H4 (cell line): ENCODE measurements at places on chromosomes 3 and 15. TPM values are rescaled to one million over a fixed set of nuclear protein-coding genes. Genes with fewer than 3 reads are reported as not detected.

- DNase-seq: no peak
Measured at GRCh38 chr3:128505771-128506170, 12.8 kb upstream of the GATA2 start.

GRCh38 chr15:62561059-62561519 is 396.0 kb upstream of the C2CD4B start:
- no peak for DNase-seq

DNA sequence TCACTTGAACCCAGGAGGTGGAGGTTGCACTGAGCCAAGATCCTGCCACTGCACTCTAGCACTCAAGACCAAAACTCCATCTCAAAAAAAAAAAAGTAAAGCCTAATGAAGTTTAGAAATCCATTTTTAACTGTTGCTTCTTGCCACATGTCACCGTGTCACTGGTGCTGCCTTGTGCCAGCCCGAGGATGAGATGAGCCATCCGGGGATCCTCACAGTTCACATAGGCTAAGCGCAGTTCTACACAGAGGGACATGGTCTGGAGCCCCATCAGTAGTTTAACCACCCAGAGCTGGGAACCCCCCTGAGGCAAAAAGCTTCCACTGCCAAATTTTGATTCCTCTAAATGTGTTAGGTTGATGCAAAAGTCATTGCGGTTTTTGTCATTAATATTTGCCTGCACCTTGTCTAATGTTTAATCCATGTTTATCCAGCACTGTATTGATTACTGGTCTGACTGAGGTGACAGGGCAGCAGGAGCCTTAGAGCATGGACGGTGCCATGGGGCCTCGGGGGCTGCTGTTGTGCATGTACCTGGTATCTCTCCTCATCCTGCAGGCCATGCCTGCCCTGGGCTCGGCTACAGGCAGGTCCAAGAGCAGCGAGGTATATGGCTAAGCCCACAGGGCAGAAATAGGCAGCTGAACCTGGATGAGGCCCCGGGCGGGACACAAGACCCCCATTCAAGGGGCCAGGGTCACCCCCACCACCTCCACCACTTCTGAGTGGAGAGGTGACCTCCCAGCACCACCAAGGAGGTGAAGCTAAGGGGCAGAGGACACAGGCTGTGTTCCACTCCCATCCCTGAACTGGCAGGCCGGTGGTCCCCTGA is at the start of gene ITIH1:
Gene ITIH1 (plus strand): TSS at position 473 of the 832 bp plus-strand sequence. CDS start 17 bp downstream, at position 490.
- no peak for DNase-seq

GRCh38 chr3:111073218-111073617 is 1.6 kb downstream of the NECTIN3 start:
- no peak for DNase-seq

The SLC35A5 gene
- total RNA-seq: 40.4 and 44.3 TPM in 2 replicates

DNA sequence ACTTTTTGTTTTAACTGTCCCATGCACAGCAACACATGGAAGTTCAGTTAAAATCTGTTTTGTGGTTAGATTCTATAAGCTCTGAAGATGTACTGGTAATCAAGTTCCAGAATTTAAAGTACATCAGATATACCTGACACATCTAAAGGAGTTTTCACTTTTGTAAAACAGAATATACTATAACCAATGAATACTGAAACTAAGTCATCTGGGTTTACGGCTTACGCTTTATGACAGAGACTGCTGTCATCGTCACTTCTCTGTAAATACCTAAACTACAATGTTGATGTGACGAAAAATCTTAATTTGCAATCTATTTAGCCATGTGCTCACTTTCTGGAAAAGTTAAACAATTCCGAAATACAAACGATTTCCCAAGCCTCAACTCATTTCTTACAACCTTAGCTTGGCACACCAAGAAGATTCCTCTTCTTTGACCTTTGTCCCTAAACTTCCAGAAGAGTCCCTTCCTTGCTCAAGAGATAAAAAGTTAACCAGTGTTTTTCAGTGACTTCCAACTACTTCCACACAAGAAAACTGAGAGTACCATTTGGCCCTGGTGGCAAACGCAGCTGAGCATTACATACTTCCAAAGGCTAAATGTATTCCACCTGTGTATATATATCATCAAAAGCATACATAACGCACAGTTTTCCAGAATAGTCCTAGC is 56.8 kb upstream of the NEK10 start:
- DNase-seq: no peak

The TNIK gene
- total RNA-seq: 0.62 and 5.5 TPM in 2 replicates

GRCh38 chr3:181056136-181056732 is 66.7 kb upstream of the DNAJC19 start:
- DNase-seq: no peak

- DNase-seq: peak; percentile 29
Measured at GRCh38 chr3:107690522-107691138, 167.9 kb downstream of the BBX start.

GRCh38 chr3:65439641-65440284 is 599.0 kb downstream of the MAGI1 start:
- DNase-seq: peak; percentile 45

DNA sequence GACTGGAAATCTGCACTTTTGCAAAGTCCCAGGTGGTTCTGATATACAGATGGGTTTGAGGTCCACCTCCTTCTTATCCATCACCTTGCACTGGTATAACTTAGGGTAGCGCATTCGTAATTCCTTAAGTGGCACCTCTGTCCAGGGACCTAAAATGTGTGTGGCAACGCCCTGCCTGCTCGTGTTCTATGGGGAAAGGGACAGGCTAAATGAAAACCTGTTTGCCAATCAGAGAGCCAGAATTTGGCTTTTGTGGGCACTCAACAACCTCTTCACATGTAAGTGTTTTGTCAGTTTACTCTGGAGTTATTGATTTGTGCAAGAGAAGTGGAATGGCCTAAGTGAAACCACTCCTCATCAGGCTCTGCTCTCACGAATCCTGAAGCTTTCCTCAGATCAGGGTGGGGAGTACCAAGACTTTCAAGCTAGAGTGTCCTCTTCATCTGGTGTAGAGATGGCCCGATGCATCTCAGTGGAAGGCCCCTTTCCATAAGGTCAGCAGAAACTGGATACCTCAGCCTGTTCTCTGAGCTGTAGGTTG is 138.3 kb downstream of the ALDH1A2 start:
- DNase-seq: no peak

DNA sequence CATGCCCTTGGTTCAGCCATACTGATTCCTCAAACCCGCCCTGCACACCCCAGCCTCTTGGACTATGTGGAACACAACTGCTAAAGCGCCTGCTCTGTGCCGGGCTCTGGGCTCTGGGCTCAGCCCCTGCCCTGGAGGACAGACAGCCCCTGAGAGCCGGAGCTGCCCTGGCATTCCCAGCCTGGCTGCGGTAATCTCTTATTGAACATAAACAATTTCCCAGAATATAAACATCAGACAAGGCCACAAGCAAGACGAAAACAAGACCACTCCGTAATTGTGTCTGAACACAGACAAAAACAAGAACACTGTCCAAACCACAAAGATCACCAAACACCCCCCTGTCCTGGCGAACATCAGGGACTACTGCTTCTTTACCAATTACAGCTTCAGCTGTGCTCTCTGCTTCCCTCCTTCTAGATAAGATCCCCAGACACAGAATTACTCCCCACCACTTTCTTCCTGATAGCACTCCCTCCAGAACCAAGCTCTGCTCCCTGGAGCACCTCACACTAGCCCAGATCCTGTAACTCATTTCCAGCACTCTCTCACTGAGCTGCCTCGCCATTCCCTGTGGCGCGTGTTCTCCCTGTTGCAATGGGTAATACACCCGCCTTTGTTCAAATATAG is 57.1 kb upstream of the TLE3 start:
- peak; percentile 87 for DNase-seq

DNA sequence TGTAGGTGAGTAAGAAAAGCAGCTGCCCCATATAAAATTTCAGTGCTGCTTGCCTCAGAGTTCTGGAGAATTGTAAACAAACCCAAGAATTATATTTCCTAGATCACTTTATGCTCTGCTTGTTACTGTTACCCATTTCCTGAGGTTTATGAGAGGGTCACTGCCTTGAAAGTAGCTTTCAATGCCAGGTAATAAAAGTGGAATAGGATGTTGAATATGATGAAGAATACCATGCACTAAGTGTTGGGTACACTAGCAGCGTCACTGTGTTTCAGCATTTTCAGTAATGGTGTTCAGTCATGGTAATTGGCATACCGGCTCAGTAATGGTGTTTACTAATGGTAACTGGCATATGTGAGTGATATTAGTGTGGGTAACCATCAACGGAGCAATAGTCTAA is 449.8 kb upstream of the TPRG1 start:
- DNase-seq: no peak

The NRG4 gene
- 7.8 and 13.9 TPM in 2 replicates for total RNA-seq

The CSTA gene
- total RNA-seq: 39.5 and 62.1 TPM in 2 replicates

DNA sequence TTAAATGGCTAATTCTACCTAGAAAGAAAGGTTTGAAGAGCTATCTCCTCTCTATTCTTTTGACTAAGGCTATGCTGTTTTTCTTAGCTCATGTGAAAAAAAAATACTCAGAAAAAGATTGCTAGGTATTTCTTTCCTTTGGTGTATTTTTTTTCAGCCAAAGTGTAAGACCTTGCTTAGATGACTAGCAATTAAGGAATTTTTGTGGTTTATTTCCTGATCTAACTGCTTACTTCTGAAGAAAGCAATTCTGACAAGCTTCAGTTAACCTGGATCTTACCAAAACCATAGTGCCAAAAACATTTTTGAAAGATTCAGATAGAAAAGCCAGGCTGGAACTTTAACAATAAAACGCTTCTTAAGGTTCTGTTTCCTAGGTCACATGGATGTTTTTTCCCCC is 315.6 kb downstream of the SOX2 start:
- peak; percentile 71 for DNase-seq
